ENCODE measurements at places on chromosomes 1 and 21. TPM values are rescaled to one million over a fixed set of nuclear protein-coding genes. Genes with fewer than 3 reads are reported as not detected.

DCST2 gene
- 7.9 TPM for total RNA-seq

SLAMF8 gene
- 1.5 TPM for total RNA-seq

TAS1R3 gene
- total RNA-seq: 0.74 TPM

CSMD2 gene
- total RNA-seq: 0.25 TPM

IL10 gene
- total RNA-seq: 2.7 TPM

MPL gene
- total RNA-seq: not detected

DNA sequence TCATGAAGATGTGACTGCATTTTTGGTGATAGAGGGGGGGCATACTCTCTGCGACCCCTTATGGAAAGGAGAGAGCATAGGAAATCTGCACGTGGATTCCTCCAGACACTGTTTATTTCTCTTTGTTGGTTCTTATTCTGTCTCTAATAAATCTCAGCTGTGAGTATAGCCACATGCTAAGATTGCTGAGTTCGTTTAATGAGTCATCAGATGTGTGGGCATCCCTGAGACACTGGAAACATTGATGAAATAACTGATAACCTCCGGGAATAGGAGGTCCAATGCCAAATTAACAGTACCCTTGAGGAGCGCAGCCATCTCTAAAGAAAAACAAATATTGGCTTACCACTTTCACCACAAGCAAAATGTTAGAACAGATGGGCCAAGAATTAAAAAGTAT lies 880.2 kb upstream of the NEGR1 start:
- H3K27ac ChIP-seq: no peak overlapping the region
- H3K27me3 ChIP-seq: no peaks in the 10 kb centered on the region
- no peak for DNase-seq
- no peak overlapping the region for H3K4me3 ChIP-seq
- no peaks in the 10 kb centered on the region for H3K36me3 ChIP-seq

DNA sequence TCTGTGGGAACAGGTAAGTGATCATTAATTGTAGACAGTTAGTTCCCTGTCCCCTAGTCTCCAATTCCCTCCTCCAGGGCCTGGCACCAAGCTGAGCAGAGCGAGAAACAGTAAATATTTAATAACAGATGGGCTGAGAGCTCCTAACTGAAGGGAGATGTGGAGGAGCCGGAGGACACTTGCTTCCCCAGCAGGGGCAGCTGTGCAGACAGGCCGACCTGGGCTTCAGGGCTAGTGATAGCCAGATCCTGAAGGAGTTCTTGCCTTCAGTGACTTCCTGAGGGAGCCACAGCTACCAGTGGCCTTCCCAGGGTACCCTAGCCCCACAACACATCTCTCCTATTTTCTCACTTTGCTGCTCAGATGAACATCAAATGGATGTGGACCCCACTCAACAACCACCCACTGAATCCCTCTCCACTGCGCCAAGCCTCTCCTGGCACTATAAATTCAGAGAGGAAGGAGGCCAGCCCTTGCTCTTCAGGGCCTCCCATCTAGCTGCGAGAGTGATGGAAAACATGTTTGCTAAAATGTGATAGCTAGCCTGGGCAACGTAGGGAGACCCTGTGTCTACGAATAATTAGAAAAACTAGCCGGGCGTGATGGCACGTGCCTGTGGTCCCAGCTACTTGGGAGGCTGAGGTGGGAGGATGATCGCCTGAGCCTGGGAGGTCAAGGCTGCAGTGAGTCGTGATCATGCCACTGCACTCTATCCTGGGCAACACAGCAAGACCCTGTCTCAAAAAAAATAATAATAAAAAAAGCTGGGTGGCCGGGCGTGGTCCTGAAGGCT lies 26.9 kb upstream of the SYNC start:
- H3K4me1 ChIP-seq: peaks cover 13% of the 10 kb centered on the region
- no peak overlapping the region for H3K27ac ChIP-seq
- no peak for DNase-seq
- H3K27me3 ChIP-seq: no peaks in the 10 kb centered on the region

DNA sequence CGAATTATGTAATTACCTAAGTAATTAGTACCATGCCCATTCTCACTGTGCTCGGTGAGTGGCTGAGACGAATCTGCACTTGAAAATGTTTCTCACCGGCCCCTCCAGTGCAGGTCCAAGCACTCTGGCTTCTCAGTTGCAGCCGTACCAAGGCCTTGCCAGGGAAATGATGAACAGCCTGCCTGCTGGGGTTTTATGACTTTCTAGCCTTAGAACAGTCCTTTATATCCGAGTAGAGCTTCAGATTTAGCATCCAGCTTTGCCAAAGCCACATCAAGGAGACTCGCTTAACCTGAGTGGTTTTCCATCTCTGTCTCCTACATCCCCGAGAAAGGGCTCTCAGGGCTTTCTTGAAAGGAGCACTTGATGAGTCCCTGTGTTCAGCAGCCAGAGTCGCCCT lies 83.4 kb downstream of the GREM2 start:
- no peak overlapping the region for H3K4me3 ChIP-seq
- DNase-seq: no peak
- no peaks in the 10 kb centered on the region for H3K27me3 ChIP-seq
- no peaks in the 10 kb centered on the region for H3K36me3 ChIP-seq
- no peak overlapping the region for H3K27ac ChIP-seq

- no peaks in the 10 kb centered on the region for H3K36me3 ChIP-seq
- no peaks in the 10 kb centered on the region for H3K27me3 ChIP-seq
- H3K4me3 ChIP-seq: no peak overlapping the region
These were observed 58.6 kb upstream of the IRF2BP2 start for GRCh38 chr1:234668577-234668955.

DNA sequence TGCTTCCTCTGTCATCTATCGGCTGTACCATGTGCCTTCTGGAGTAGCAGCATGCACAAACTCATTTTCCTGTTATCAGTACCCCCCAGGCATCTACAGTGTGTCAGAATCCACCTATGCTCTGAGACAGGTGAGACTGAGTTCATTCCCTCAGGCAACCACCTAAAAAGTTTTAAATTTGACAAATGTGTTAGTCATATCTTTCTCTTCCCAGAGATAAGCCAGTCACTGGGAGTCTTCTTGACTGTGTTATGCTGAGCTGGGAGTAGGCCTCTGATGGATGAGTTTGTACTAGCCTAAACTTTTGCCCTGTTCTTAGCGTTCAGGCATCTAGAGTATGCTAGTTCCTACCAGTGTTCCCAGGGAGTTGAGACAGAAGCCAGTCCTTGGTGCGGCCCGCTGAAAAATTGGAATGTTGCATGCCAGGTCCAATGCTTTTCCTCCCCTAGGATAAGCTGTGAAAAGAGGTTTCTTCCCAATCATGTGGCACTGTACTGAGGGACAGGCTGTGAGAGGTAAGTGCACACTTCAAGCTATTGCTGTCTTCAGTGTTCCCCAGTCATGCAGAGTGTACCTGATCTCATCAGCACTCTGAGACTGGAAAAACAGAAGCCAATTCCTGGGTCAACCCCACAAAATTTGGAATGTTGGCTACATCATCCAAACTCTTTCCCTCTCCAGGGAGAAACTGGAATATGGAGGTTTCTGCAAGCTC lies 1202.3 kb downstream of the NCAM2 start:
- no peaks in the 10 kb centered on the region for H3K36me3 ChIP-seq
- H3K27ac ChIP-seq: no peak overlapping the region
- no peak overlapping the region for H3K4me3 ChIP-seq
- no peaks in the 10 kb centered on the region for H3K4me1 ChIP-seq

- no peaks in the 10 kb centered on the region for H3K4me1 ChIP-seq
- no peak overlapping the region for H3K27ac ChIP-seq
- no peaks in the 10 kb centered on the region for H3K36me3 ChIP-seq
- DNase-seq: no peak
- no peak overlapping the region for H3K4me3 ChIP-seq
- no peaks in the 10 kb centered on the region for H3K27me3 ChIP-seq
These were observed 10.6 kb downstream of the CFAP126 start for GRCh38 chr1:161357073-161357472.

DNA sequence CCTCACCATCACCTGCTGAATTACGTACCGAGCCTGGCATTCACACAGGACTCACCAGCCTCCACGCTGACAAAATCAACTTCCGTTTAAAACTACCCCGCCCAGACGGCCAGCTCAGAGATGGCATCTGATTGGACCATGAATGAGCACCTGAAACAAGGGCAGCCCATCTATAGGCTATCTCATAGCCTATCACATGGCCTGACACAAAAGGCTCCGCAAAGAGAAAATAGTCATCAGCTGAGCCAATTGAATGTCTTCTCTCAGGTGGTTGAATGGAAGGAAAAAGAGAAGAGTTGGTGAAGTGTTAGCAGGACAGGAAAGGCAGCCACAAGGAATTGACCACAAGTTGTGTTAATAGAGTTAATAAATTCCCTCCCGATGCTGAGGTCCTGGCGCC lies 50.6 kb upstream of the ZC3H12A start:
- H3K27me3 ChIP-seq: no peaks in the 10 kb centered on the region
- no peaks in the 10 kb centered on the region for H3K36me3 ChIP-seq
- H3K27ac ChIP-seq: no peak overlapping the region
- no peak overlapping the region for H3K4me3 ChIP-seq
- DNase-seq: no peak

- no peaks in the 10 kb centered on the region for H3K36me3 ChIP-seq
- no peaks in the 10 kb centered on the region for H3K4me1 ChIP-seq
- H3K27ac ChIP-seq: no peak overlapping the region
These were observed 65.7 kb downstream of the FAF1 start for GRCh38 chr1:50894340-50894739.

GRCh38 chr1:185317886-185318310 lies 855 bp upstream of the IVNS1ABP start:
- peak overlapping the region; percentile 97 for H3K27ac ChIP-seq
- no peaks in the 10 kb centered on the region for H3K36me3 ChIP-seq
- no peaks in the 10 kb centered on the region for H3K27me3 ChIP-seq
- peak overlapping the region; percentile 89 for H3K4me3 ChIP-seq
- peak; percentile 90 for DNase-seq

DNA sequence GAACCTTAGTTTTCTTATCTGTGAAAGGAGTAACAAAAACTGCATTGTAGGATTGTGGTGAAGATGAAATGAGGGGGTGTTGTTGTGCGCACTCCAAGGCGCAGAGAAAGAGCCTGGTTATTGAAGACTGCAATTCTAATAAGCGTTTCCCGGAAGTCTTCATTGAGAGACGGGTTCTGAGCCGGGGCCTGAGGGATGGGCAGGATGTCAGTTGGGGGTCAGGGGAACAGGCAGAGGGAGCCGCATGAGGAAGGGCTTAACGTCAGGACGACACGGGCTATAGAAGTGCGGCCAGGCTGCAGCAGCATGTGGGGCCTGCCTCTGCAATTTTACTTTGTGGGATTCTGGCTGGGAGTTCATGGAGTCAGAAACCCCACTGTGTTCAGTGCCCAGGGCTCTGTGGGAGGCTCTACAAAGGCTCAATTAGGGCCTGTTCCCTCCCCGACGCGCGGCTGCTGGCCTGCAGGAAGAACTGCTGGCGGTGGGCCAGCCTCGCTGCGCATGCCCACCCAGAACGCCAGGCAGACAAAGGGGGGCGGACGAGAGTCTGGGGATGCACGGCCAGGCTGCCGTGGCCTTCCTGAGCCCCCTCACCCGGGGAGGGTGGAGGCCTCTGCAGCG lies 20.7 kb downstream of the TRIM62 start:
- H3K27ac ChIP-seq: no peak overlapping the region
- no peak overlapping the region for H3K4me3 ChIP-seq
- DNase-seq: no peak
- no peaks in the 10 kb centered on the region for H3K27me3 ChIP-seq
- H3K4me1 ChIP-seq: no peaks in the 10 kb centered on the region

- no peak for DNase-seq
- no peaks in the 10 kb centered on the region for H3K36me3 ChIP-seq
- no peak overlapping the region for H3K4me3 ChIP-seq
These were observed 30.6 kb upstream of the CTPS1 start for GRCh38 chr1:40948741-40949443.

DNA sequence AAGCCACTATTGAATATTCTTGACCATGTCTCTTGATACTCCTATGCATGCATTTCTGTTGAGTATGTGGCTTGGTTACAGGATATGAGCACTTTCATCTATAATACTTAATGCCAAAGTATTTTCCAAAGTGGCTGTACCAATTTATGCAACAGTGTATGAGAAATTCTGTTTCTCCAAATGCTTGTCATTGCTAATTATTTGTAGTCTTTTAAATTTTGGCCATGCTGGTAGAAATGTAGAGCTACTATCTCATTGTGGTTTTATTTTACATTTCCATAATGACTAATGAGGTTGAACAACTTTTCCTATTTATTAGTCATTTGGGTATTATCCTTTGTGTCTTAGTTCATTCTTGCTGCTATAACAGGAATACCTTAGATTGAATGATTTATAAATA lies 71.4 kb upstream of the TSPAN2 start:
- DNase-seq: no peak
- H3K27ac ChIP-seq: no peak overlapping the region
- no peak overlapping the region for H3K4me3 ChIP-seq

- H3K4me1 ChIP-seq: no peaks in the 10 kb centered on the region
- H3K4me3 ChIP-seq: no peak overlapping the region
- H3K36me3 ChIP-seq: no peaks in the 10 kb centered on the region
- H3K27ac ChIP-seq: no peak overlapping the region
These were observed 62.7 kb upstream of the KAZN start for GRCh38 chr1:14535619-14536355.

GRCh38 chr1:167538657-167539056 lies 14.9 kb downstream of the CREG1 start:
- H3K4me1 ChIP-seq: peaks cover 8% of the 10 kb centered on the region
- peak; percentile 40 for DNase-seq
- no peaks in the 10 kb centered on the region for H3K27me3 ChIP-seq
- no peak overlapping the region for H3K27ac ChIP-seq
- H3K36me3 ChIP-seq: no peaks in the 10 kb centered on the region
- H3K4me3 ChIP-seq: no peak overlapping the region

DNA sequence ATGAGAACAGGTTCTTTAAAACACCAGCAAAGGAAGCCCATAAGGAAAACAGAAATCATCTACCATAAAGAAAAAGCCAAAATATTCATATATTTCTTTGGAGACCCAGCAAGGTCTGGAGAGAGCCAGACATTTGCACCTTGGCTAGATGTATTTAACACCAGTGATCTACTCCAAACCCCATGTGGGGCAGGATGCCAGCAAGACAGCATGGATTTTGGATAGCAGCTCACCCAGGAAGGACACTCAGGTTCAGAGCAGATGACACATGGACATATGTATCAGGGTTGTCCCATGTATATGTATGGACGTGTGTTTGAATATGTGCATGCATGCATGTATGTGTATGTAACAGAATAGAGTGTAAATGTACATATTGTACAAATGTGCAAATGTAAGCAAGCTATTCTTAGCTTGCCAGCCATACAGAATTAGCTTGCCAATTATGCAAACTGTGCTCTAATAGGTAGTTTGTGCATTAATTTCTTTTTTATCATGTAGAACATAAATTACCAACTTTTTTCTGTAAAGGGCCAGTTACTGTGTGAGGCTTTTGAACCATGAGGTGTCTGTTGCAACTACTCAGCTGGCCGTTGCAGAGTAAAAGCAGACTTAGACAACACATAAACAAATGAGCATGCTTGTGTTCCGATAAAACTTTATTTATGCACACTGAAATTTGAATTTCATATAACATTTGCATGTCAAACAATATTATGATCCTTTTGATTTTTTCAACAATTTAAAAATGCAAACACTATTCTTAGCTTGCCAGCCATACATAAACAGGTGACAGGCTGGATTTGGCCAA lies 73.5 kb upstream of the KAZN start:
- H3K27me3 ChIP-seq: no peaks in the 10 kb centered on the region
- DNase-seq: no peak
- H3K27ac ChIP-seq: no peak overlapping the region
- no peak overlapping the region for H3K4me3 ChIP-seq

GRCh38 chr1:15704526-15705183 lies 20.5 kb downstream of the PLEKHM2 start:
- no peaks in the 10 kb centered on the region for H3K27me3 ChIP-seq
- peak overlapping the region; percentile 95 for H3K27ac ChIP-seq
- H3K4me3 ChIP-seq: no peak overlapping the region
- no peak for DNase-seq

GRCh38 chr1:200741551-200742207 lies 3.0 kb downstream of the CAMSAP2 start:
- H3K4me3 ChIP-seq: peak overlapping the region; percentile 92
- DNase-seq: no peak
- H3K27ac ChIP-seq: no peak overlapping the region
- no peaks in the 10 kb centered on the region for H3K27me3 ChIP-seq
